HepG2 (cell line): ENCODE measurements at places on chromosomes 16 and 17.

DNA sequence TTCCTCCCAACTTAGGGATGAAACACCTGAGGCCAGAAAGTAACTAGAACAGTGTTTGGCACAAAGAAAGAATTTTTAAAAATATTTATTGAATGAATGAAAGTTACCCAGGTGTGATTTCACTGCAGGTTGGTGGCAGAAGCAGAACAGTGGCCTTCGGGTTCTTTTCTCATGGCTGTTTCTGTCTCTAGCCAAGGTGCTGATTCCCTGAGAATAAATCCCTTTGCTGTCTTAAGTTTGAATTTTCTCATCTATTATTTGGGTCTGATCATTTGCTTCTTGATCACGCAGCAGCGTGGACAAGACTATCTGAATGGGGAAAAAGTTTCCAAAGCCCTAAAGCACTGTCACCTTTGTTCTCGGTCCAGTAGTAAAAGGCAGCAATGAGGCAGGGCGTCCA, 73.1 kb upstream of the KIFC3 start:
- no peak for DNase-seq

- DNase-seq = no peak
Observed at GRCh38 chr17:58402679-58403078, 14.7 kb downstream of the RNF43 start.

DNA sequence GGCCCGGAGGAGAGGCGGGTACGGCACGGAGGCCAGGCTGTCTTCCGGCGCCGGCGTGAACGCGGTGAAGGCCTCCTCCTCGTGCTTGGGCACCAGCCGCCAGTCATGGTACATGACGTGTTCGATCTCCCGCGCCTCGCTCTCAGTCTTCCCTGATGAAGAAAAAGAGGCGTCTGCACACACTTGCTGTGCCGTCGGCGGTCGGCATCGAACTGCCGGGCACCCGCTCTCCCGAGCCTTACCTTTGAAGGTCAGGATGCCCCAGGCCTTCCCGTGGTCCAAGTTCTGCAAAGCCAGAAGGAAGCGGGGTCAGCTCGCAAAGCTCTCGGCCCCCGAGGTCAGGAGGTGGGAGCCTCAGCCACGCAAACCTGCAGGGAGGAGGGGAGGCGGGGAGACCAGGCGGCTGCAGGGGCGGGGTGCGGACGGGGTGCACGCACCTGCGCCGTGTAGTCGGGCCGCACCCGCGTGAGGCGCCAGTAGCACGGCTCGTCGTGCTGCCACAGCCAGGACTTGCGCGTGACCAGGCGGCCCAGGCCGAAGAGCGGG, at the start of gene EME2:
TSS of gene EME2 (plus strand) at position 449 of the 546 bp plus-strand sequence. CDS start 418 bp downstream, outside the sequence.
- DNase-seq = peak; percentile 16

DNA sequence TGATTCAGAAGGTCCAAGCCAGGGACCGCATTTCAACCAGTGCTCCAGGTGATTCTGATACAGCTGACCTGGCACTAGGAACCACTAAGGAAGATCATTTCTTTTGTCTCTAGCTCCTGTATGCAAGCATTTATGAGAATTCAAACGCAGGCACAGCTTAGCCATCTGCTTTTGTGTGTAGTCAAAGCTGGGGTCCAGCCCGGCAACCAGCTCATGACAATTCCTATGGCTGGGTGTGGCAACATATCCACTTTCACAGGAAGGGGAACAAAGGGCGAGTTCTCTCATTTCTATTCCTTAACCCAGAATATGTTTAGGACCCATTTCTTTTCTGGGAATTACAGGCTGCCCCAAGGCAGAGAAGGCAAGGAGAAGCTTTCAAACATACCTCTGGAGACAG, 27.3 kb upstream of the COG7 start:
- no peak for DNase-seq

GRCh38 chr17:12982224-12982623, 35.6 kb downstream of the ELAC2 start:
- DNase-seq = no peak

GRCh38 chr17:75854881-75855309, 240 bp downstream of the WBP2 start:
- DNase-seq = no peak

- peak; percentile 73 for DNase-seq
Observed at GRCh38 chr16:610513-611381, 20.0 kb upstream of the WFIKKN1 start.

GRCh38 chr17:17921192-17922069, 50.8 kb downstream of the TOM1L2 start:
- DNase-seq = peak; percentile 89

DNA sequence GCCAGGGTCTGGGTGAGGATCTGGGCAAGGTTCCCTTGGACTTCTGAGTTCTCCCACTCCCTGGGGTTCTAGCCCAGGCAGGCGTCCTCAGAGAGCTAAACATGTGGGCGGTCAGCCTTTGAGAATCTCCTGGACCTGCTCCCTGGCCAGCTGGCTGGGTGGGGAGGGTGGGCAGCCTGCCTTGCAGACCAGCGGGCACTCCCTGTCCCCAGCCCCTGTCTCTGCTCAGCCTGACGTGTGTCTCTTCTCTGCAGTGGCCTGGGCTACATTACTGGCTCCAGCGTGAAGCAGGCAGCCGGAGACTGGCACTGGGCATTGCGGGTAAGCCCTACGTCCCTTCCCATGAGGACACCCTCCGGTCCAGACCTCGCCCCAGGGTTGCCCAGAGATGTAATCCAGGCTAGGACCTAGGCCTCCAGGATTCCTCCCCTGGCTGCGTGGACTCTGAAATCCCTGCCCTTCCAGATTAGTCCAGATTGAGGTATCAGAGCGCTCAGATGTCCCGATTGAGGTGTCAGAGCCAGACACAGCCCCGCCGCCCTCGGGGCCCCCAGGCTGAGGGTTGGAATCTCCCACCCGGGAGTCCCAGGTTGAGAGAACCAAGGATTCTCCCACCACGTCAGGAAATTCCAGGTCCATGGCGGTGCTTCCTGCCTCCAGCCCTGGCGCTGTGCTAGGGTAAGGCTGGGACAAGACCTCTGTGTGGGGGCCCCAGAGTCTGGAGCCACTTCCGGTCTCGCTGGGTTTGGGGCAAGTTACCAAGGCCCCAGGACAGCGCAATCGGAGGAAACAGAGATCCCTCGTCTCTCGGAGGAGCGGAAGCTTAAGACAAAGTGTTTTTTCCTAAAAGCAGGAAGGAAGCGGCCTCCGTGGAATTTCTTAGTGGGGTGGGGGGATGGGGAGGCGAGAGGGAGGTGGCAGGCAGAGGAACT, 24.1 kb downstream of the MYBBP1A start:
- DNase-seq = no peak

- peak; percentile 51 for DNase-seq
Observed at GRCh38 chr17:43338886-43339516, 59.8 kb upstream of the ARL4D start.

GRCh38 chr16:75952124-75952523, 225.8 kb upstream of the CPHXL start:
- no peak for DNase-seq

GRCh38 chr17:33375783-33376182, 82.7 kb upstream of the ASIC2 start:
- DNase-seq = no peak
